ENCODE measurements at places on chromosomes 16 and 17.

DNA sequence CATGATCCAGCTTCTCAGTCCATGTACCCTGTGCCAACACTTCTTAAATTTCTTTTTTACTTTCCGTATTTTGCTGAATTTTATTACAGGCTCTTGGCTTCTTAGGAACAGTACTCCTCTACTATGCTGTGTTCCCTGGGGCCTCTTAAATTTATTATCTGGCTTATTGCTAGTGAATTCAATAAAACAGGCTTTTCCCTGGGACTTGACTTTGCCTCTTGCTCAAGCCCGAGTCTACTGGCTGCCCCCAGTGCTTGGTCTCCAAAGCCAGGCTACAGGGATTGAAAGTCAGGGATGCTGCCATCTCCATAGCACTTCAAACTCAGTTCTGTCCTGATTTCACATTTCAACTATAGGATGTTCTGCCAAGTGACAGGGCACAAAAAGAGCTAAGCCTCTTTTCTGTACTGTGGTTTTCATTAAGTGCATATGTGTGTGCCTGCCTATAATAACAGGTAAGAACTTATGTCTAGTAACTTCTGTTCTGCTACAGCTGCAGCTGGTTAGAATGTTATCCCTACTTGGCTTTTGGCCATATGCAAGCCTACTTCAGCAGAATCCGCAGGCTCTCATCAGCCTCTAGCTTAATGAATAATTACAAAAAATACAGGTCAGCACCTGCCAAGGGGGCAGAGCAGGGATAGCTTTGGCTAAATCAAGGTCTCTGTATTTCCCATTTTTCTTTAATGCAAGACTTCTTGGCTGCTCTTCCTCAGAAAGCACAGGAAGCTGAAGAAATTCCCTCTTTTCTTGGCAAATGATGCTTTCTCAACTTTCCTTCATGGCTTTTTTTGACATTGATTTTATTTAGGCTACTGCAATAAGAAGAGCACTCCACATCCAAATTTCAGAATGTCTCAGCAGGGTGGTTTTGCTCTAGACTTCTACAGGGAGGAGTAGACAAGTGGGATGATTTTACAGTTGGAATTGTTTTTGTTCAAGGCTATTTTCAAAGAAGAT lies 8.2 kb downstream of the FAM20A start:
- DNase-seq: no peak

DNA sequence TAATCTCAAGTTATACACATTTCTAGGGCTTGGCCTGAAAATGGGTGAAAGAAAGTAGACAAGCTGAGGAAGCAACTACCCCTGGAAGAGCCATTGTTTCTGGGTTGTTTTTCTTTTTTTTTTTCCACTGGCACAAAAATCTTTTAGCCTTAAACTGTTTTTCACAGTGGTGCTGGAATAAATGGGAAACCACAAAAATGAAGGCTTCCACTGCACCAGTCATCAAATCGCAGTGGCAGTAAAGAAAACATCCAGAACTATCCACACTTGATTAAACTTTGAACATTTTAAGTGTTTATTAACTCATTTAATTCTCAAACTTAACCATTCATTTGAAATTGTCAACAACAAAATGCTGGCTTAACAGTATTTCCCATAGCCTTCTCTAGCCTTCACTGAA lies 14.3 kb downstream of the CMTM4 start:
- DNase-seq: no peak

DNA sequence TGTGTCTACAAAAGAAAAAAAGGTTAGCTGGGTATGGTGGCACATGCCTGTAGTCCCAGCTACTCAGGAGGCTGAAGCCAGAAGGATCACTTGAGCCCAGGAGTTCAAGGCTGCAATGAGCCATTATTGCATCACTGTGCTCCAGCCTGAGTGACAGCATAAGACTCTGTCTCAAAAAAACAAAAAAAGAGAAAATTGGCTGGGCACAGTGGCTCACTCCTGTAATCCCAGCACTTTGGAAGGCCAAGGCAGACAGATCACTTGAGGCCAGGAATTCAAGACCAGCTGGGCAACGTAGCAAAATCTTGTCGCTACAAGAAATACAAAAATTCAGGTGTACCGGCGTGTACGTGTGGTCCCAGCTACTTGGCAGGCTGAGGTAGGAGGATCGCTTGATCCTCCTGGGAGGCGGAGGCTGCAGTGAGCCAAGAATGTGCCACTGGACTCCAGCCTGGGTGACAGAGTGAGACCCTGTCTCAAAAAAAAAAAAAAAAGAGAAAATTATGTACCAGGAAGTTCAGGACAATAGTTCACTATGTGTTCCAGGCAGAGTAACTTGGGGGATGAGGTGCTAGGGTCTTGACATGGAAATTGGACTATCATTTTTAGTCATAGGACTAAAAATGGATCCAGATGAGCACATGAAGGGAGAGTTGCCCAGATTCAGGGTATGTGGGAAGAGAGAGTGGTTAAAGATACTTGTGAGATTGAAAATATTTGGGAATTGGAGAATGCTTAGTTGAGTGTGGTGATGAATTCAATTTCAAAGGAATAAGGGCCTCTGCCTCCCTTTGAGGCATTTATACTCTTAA lies 11.0 kb downstream of the ALDH3A2 start:
- no peak for DNase-seq

DNA sequence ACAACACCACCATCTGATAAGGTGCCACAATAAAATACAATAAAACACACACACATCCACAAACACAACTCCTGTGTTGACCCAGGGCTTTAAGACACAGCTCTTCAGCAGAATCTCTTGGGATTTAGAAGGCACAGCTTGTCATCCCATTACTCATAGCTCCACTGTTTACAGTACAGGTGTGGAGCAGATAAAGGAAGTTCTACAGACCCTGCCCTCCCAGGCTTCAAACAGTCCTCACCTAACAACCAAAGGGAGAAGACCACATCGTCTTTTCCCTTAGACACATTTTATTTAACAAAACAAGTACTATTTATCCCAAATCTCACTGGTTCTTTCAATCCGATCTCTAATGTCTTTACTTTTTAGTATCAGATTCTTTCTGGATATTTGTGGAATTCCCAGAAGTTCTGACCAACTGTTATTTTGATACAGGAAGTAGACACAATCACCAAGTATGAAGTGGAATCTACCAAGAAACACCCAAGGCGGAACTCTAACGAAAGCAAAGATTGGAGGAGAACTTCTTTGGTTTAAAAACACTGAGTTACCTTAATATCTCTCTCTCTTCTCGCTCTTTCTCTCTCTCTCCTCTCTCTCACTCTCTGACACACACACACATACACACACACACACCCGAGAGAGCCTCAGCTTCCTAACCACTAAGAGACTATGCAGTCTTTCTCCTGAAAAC lies 46.1 kb downstream of the CYTH1 start:
- no peak for DNase-seq

GRCh38 chr16:50313596-50314478 lies 47.5 kb downstream of the ADCY7 start:
- DNase-seq: peak; percentile 19

DNA sequence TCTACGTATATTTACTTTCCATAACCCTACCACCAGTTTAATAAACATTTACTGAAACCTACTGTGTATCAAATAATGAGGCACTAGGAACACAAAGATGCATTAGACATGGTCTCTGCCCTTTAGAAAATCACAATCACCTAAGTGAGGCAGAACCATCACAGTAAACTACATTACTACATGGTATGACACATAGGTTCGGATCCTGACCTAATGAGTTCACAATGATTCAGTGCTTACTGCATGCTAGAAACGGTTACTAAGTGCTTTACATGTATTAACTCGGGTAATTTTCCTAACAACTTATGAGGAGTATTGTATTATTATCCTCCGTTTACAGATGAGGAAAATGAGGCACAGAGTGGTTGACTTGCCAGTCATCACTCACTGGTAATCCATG lies 5.2 kb upstream of the SYNRG start:
- DNase-seq: no peak

DNA sequence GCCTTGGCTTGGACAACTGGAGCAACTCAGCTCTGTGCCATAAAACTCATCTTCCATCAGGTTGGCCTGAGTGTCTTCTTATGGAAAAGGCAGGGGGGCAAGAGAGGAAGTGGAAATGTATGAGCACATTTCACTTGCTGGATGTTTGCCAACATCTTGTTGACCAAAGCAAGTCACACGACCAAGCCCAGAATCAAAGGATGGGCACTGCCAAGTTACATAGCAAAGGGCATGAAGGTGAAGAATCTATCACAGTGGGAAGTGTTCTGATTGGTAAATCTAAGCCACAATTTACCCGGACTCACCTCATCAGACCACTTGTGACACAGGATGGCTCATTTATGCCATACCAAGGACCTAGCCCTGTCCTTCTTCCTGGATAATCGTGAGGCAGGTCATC lies 310.5 kb upstream of the IRX5 start:
- no peak for DNase-seq

GRCh38 chr16:27406511-27407128 lies 4.6 kb downstream of the IL21R start:
- no peak for DNase-seq

DNA sequence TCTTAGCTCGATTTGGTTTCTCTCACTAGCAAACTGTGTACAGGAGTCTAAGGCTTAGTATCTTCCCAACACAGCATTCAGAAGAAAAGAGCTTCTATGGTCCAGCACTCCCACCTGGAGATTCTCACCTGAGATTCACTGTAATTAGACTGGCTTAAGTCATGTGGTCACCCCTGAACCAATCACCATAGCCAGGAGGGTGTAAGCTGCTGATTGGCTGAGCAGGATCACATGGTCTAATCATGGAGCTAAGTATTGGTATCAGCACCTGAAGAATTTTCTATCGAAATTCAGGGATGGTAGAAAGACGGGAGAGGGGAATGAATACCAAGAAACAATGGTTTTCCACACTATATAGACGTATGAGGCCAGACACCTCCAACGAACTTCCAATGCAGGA lies 359.8 kb upstream of the ERCC4 start:
- no peak for DNase-seq

GRCh38 chr16:26454102-26454501 lies 612.6 kb upstream of the C16orf82 start:
- DNase-seq: no peak

GRCh38 chr17:9862220-9862619 lies 36.5 kb downstream of the GLP2R start:
- DNase-seq: no peak

DNA sequence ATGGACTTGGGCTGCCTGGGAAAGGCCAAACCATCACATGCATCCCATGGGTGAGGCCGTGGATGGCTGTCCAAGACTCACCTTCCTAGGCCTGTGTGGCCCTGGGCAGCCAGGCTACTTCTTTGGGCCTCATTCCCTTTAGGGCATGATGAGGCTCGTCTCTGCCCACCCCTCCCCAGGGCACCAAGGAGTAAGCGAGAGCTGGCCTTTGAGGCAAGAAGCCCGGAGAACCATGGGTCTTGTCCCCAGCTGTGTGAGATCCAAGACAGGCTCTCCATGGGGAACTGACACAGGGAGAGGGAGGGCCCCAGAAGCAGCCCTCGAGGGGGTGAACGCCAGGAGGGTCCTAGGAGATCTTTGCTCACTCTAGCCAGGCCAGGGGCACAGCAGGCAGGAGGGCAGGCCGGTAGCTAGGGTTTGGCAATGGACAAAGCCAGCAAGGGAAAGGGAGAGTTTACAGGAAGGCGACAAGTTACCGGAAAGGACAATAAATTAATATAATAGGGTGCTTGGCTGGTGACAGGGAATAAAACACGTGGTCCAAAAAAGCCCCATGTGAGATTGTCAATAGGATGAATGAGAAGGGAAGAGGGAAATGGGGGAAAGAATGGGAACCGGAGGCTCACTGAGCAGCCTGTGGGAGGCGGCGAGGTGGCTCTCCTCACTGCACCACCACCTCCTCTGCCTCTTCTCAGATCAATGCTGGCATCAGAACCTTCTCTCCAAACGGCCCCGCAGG lies 119.1 kb downstream of the SDK2 start:
- DNase-seq: no peak

DNA sequence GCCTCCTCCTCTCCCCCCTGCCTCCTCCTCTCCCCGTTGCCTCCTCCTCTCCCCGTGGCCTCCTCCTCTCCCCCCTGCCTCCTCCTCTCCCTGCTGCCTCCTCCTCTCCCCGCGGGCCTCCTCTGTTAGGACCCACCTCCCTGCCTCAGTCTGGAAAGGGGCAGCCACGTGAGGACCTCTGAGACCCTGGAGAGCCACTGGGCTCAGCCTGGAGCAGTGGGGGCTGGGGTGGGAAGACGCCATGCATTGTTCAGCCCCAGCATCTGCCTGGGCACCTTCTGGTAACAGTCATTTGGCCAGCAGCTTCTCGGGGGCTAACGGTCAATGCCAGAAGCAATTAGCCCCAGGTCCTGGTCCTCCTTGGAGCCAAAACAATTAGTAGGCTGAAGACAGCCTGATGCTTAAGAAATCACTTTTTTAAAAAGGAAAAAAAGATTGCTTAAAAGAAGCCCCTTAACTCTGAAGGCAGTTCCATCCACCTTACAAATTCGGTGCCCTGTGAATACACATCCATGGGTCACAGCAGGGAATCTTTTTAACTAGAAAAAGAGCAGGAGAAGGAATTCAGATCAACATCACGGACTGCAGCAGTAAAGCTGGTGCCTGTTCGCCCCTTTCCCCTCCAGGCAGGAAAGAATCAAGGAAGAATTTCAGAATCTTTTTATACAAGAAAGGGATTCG lies 29.8 kb downstream of the NXN start:
- no peak for DNase-seq

- DNase-seq: no peak
These were observed 13.2 kb upstream of the SPN start for GRCh38 chr16:29649588-29650494.

- DNase-seq: no peak
These were observed 26.1 kb downstream of the HDAC5 start for GRCh38 chr17:44097110-44097958.

DNA sequence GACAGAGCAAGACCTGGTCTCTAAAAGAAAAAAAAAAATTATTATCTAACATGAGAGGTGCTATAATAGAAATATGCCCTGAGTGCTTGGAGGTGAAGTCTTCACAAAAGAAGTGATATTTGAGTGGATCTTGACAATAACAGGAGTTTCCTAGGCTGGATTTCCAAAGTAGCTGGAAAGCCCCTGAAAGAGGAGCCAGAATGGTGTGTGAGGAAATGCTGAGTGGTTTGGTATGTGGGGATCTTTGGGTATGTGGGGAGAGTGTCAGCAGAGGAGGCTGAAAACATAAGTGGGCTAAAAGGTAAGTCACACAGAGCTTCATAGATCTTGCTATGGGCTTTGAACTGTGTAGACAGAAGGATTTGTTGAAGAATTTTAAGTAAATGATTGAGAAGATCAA lies 100.1 kb downstream of the YPEL2 start:
- no peak for DNase-seq

DNA sequence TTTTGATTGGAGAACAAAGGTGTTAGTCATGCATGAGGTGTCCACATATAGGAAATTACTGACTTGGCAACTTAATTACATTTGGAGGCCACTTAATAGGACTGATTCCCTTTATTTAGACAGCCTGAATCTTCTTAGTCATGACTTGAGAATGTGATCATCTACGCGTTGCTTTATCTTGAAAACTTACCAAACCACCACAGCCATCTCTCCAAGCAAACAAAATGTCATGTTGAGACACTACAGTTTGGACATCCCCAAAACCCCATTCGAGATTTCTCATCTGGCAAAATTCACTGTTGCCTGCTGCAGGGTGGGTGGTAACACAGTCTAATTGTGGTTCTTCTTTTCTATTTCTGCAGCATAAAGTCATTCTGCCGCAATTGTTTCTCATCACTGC lies 176.5 kb upstream of the CDH5 start:
- DNase-seq: no peak

GRCh38 chr16:22260490-22260889 lies 36.7 kb upstream of the POLR3E start:
- DNase-seq: no peak
